ENCODE measurements at places on chromosomes 5 and 9. TPM values are rescaled to one million over a fixed set of nuclear protein-coding genes. Genes with fewer than 3 reads are reported as not detected.
A peak's percentile ranks its signal among the peaks of the same experiment; 100 is the strongest.

DNA sequence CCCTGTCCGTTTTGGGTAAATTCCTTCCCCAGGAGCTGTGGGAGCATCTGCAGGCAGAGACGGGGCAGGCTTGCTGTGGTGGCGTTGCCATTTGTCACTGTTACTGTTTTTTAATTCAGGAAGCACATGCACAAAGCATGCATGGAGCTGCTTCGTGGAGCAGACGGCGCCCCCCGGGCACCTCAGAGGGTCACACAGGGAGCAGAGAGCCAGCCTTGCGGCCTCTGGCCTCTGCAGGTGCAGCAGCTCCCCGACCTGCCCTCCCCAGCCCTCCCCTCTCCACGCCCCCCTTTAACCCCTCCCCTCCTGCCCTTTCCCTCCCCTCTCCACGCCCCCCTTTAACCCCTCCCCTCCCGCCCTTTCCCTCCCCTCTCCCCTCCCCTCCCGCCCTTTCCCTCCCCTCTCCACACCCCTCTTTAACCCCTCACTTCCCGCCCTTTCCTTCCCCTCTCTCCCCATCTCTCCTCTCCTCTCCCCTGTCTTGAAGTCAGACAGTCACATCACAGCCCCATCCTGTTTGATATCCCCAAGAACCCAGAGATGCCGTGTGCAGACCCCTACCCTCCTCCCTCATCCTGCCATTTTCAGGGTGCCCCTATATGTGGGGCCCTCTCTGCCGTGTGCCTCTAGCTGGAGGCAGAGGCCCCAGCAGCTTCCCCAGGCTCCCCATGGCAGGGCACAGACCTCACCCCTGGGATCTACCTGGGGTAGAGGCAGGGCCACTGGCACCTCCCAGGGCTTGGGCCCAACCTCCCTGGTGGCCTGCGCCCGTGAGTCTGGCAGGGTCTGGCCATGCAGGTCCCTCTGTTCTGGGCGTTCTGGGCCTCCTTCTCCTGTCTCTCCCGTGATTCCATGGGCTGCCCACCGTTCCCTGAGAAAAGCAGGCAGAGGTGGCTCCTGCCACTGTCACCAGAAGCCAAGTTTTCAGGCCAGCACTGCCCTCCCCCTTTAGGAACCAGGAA, 29.6 kb upstream of the UBAC1 start:
- no peak for DNase-seq

GRCh38 chr5:57163553-57164006, 10.3 kb upstream of the GPBP1 start:
- no peak for DNase-seq

DNA sequence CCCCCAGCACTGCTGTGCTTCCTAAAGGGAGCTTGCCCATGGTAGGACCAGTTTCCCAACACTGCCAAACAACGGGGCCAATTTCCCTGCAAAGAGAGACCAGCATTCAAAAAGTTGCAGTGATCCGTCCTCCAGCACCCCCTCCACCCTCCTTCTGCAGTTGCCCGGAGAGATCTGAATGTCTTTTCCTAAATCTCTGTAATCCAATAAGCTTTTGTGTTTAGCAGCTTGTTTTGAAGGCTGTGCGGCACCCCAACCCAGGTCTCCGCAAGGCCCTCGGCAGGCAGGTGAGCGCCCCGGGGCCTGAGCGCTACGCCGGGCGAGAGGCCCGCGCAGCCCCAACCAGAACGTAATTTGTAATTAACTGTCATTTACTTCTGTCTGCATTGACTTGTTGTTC, 366.9 kb upstream of the IRX2 start:
- DNase-seq, result peak; percentile 19

DNA sequence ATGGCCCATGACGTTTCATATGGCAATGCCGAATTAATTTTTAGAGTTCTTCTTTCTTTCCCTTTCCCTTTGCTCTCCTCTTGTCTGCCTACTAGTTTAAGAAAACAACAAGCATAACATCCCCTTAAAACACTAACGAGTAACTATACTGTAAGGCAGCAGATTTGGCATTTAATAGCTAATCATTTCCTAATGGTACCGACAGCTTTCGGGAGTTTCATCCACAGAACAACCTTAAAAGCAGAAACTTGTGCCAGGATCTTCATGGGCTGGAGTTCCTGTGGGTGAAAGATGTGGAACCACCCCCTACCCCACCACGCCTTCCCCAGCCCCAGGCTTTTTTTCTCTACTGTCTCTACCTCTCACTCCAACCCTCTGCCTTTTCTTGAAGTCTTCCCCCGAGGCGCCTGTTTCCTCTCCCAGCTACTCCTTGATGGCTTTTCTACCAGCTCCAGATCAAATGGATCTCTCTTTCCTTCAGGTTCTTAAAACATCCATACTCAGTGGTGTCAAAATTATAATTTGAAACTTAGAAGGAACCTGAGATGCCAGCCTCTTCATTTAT, 319.5 kb downstream of the PIK3R1 start:
- DNase-seq, result no peak

The UBE2D2 gene
- 95.9 TPM for total RNA-seq

The SPATA24 gene
- total RNA-seq, result 4.5 TPM

The SPINK6 gene
- total RNA-seq, result not detected

The ANKRD31 gene
- 0.14 TPM for total RNA-seq
